ENCODE measurements at places on chromosomes 5 and 9.

- DNase-seq = no peak
These were observed 10.6 kb downstream of the FGFR4 start for GRCh38 chr5:177097016-177097985.

DNA sequence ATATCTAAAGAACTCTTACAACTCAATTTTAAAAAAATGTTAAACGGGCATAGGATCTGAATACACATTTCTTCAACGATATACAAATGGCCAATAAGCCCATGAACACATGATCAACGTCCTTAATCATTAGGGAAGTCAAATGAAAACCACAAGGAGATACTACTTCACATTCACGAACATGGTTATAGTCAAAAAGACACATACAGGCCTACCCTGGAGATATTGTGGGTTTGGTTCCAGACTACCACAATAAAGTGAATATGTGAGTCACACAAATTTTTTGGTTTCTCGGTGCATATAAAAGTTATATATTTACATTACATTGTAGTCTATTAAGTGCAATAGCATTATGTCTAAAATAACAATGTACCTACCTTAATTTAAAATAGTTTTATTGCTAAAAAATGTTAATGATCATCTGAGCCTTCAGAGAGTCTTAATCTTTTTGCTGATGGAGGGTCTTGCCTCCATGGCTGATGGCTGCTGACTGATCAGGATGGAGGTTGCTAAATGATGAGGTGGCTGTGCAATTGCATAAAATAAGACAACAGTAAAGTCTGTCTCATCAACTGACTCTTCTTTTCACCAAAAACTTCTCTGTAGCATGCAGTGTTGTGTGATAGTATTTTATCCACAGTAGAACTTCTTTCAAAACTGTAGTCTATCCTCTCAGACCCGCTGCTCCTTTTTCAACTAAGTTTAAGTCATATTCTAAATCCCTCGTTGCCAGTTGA is 15.1 kb downstream of the AK3 start:
- no peak for DNase-seq

DNA sequence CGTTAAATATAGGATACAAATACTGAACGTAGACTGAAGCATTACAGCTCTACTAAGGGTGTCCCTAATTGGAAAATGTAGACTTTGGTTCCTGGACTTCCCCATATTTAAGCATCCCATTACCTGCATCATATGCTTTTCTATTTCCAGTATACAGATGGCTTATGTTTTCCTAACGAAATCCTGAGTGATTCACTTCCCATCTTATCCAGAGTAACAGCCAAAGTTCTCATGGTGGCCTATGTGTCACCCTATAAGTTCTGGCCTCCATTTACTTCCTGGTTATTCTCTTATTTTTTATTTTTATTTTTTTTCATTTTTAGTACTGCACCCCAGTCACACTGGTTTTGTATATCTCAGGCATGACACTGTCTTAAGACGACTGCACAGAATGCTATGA is 552.3 kb downstream of the PRDM9 start:
- DNase-seq = no peak

GRCh38 chr5:1789834-1790471 is 9.7 kb downstream of the MRPL36 start:
- DNase-seq = no peak

DNA sequence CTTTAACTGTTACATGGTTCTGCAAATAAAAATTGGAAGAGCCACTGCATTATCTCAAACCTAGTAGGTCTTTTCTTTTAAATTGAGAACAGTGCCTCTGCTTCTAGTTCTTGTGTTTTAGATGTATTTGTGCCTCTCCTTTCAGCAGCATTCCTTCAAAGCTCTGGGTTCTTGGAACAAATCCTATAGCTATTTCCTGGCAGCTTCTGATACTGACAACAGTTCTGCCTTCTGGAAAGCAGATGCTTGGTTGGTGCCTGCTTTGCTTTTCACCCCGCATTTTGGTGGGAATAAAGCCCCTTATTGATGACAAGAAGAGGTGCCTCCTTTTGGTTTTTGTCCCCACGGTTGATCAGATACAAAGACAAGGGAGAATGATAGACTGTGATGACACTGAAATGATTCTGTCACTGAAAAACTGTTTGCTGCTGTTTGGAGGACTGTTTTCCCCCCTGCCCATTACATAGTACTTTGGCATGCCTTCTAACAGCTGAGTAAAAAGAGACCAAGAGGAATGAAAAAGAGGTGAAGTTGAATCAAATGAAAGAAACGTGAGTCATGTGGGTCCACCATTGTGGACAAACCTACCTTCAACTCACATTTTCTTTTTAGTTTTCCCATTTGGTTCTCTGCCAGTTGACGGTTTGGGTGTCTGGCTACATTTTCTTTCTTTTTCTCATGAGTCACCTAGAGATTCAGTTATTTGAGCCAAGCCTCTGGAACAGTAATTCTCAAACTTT is 5.6 kb downstream of the PTCD2 start:
- no peak for DNase-seq

Measured in stimulated activated CD4-positive, alpha-beta T cell treated with anti-CD3 and anti-CD28 coated beads, Interleukin-1b, Interleukin-23, amount 100 ng/mL, for 1 hour (primary cell).